ENCODE measurements at places on chromosomes 5 and 9.
A peak's percentile ranks its signal among the peaks of the same experiment; 100 is the strongest.

DNA sequence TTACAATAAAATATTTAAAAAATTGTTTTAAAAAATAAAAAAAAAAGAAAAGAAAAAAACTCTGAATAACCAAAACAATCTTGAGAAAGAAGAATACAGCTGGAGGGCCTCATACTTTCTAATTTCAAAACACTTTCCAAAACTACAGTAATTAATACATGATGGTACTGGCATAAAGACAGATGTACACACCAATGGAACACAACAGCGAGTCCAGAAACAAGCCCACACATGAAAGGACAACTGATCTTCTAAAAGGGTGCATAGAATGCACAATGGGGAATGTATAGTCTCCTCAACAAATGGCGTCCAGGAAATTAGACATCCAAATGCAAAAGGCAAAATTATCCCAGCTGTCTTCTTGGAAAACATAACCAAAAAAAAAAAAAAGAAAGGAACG lies 99.6 kb downstream of the LURAP1L start:
- no peak for DNase-seq

GRCh38 chr9:95504053-95504963 lies 12.5 kb downstream of the PTCH1 start:
- DNase-seq = peak; percentile 21

DNA sequence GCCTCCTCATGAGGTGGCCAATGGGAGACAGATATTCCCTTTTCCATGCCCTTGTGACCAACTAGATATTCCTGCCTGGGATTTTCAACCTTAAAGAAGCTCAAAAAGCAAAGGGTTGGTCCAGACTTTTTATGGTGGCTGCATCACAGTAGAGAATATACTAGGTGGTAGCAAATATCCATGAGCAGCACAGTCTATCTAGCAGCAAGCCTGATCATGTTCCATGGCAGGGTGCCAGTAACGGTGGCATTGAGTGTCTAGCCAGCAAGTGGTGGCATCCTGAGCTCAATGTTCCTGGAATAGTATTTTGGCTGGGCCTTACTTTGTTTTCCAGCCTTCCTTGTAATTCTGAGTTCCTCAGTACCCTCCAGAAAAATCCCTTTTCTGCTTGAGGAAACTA lies 25.8 kb downstream of the CDC25C start:
- DNase-seq = no peak

DNA sequence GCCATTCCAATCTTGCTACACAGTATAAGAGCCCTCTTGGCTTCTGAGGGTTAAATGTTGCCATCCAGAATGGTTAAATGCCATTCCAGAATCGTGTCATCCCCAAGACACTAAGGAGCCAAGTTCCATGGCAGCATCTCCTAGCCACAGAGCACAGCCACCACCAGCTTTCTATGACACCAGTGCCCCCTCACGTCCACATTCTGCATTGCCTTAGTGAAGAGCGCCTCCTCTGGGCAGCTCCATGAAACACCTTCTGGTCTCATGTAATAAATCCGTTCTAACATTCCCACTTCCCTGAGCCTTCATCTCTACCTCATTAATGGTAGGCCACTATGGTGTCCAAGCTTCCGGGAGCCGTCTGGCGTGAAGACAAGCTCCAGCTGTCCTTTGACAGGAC lies 12.4 kb downstream of the CBY3 start:
- DNase-seq = peak; percentile 60

GRCh38 chr5:176722757-176723156 lies 75.5 kb downstream of the TSPAN17 start:
- no peak for DNase-seq

DNA sequence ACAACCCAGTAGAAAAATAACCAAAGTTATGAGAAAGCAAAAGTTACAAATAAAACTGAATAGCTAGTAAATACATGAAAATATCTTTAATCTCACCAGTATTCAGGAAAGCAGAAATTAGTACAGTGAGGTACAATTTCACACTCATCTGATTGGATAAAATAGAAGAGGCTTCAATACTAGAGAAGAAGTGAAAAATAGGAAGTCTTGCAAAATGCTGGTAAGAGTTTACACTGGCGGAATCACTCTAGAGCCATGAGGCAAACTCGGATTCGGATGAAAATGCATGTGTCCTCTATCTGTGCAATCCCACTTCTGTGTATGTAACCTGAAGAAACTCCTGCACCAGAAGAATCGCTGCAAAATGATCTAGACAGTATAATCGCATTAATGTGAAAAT lies 128.9 kb downstream of the CCDC192 start:
- DNase-seq = no peak
